ENCODE measurements at places on chromosomes 3 and 15. TPM values are rescaled to one million over a fixed set of nuclear protein-coding genes. Genes with fewer than 3 reads are reported as not detected.

The GOLGA6L7 gene
- total RNA-seq = not detected

The TM6SF1 gene
- total RNA-seq = 28.7 TPM

The GOLGA8M gene
- not detected for total RNA-seq

GRCh38 chr3:172511783-172512762 is 11.2 kb downstream of the TNFSF10 start:
- peak; percentile 43 for DNase-seq

- DNase-seq = no peak
Measured at GRCh38 chr3:131328721-131329120, 52.9 kb upstream of the NUDT16 start.

DNA sequence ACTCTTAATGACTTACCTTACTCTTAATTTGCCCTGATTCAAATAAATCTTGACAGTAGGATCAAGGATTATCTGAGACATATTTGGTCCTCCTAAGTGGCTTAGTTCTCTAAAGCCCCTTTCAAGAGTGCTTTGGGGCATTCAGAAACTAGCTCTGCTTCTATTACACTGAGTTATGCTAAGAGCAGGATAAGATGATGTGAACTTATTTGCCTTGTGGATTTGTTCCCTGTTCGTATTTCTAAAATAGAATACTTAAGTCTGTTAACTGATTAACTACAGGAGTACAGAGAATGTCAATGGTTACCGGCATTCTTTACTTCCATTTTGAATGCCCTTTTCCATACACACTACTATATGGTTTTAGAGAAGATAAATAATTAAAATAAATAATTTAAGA is 14.8 kb upstream of the FRMD4B start:
- DNase-seq = no peak

GRCh38 chr3:99911433-99911832 is 93.8 kb downstream of the CMSS1 start:
- no peak for DNase-seq

GRCh38 chr3:169818316-169818715 is 5.6 kb upstream of the LRRC34 start:
- DNase-seq = no peak

DNA sequence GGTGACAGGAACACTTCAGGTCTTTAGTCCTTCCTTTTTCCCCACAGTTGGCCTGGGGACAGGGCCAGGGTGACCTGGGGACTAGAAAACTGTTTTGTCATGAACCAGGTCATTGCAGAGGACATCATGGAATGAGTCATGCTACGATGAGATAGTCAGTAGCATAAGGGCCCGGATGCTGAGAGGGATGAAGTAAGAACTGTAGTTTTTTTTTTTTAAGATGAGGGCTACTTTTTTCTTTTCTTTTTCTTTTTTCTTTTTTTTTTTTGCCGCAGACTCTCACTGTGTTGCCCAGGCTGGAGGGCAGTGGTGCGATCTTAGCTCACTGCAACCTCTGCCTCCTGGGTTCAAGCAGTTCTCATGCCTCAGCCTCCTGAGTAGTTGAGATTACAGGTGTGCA is 8.0 kb downstream of the MAP2K5 start:
- no peak for DNase-seq

GRCh38 chr3:49469037-49469935 is 781 bp upstream of the DAG1 start:
- no peak for DNase-seq

- DNase-seq = no peak
Measured at GRCh38 chr15:90035095-90035839, 34.1 kb downstream of the ZNF710 start.

DNA sequence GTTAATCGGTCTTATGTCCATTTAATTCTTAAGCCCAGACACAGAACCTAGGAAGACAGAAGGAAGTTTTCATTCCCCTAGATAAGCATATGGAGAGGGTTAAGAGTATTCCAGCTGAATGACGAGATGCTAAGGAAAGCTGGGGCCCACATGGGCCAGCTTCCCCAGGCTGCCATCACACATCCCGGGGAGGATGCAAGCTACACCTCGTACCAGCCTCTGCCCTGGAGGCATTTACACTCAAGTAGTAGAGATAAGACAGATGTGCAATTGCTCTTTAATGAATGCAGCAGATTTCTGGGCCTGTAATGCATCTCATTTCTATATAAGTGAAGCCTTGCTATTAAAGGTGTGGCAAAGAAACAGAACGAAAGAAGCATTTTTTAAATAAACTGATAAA is 144.5 kb downstream of the MEX3B start:
- no peak for DNase-seq

DNA sequence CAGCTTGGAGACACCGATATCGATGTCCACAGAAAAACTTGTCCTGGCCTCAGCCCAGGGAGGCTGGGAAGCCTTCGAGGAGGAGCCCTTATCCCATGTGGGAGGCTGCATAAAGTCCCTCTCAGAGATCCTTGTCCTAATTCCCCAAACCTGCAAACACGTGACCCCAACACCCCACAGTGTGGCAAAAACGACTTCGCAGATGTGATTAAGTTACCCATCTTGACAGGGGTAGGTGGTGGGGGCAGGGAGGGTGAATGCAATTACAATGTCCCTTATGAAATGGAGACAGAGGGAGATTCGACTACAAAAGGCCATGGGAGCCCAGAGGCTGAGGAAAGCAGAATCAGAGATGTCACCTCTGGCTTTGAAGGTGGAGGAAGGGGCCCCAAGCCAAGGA is 2.3 kb upstream of the TLR9 start:
- DNase-seq = no peak

- DNase-seq = no peak
Measured at GRCh38 chr3:189985948-189986347, 134.7 kb downstream of the P3H2 start.

DNA sequence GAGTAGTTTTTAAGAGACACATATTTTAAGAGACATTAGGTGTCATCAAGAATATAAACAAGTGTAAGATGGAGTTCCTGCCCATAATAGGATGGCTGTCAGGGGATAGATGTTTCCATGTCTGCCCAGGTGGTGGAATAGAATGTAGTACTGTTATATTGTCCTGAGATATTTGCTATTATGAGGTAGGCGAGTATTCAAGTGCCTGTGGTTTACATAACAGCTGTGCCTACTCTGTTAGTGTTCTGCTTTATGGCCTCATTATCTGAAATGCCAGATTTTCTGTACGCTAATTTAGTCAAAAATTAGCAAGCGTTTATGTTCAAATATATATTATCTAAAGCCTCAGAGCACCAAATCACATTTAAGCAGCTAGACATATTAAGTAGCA is 360.2 kb upstream of the ROPN1 start:
- DNase-seq = no peak

- peak; percentile 68 for DNase-seq
Measured at GRCh38 chr3:107598926-107599771, 76.4 kb downstream of the BBX start.

GRCh38 chr3:22366781-22367180 is 615.8 kb upstream of the ZNF385D start:
- DNase-seq = no peak

Data from OCI-LY7 (cell line).